ENCODE measurements at places on chromosomes 4 and X.

GRCh38 chrX:15207994-15208393, 61.9 kb downstream of the ASB9 start:
- no peak for DNase-seq

- no peak for DNase-seq
These were observed at the start of gene SLC26A1 for GRCh38 chr4:993111-994029. Gene SLC26A1 (minus strand): TSS chr4:993404. CDS start chr4:991703, 1,701 bp downstream.

GRCh38 chr4:123924536-123924935, 527.9 kb downstream of the SPRY1 start:
- DNase-seq, result no peak

- no peak for DNase-seq
These were observed 349.9 kb upstream of the KLF3 start for GRCh38 chr4:38313999-38314561.

- DNase-seq, result no peak
These were observed 39.3 kb upstream of the FHDC1 start for GRCh38 chr4:152896811-152897210.

DNA sequence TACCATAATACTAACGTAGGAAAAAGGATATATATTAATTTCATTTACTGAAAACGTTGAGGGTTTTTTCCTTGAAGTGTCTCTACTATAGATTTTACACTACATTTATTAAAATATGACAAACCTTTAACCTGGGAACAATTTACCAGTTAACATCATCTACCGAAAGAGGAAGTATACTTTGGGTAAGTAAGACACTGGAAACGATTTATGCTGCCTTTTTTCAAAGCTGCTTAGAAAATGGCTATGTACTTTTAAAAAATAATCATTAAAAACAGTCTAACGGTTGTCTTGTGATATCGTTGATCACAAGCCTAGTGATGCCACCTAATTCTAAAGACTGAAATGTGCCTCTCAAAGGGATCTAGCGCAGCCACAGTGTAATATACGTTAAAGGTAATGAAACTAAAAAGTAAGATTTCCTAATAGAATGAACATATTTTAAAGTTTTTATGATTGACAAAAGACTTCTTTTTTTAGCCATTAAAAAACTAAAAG, 50.4 kb downstream of the STX18 start:
- DNase-seq, result peak; percentile 13

GRCh38 chr4:29459926-29460325, 1260.2 kb upstream of the PCDH7 start:
- DNase-seq, result no peak

DNA sequence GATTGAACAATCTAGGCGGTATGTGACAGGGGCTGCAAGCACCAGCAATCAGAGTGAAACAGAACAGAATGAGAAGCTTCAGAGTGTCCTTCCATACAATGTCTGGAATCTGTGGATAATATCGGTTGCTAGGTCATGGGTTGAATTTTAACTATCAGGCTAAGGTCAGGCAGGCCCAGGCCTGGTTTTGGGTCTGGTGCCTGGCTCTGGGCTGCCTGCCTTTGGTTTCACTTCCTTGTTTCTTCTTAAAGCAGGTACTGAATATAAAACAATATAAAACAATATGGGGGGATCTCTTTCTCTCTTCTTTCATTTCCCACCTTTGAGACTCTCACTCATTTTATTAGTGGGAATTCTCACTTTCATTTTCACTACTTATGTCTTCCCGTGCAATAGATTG, 962.0 kb downstream of the CCSER1 start:
- DNase-seq, result no peak

DNA sequence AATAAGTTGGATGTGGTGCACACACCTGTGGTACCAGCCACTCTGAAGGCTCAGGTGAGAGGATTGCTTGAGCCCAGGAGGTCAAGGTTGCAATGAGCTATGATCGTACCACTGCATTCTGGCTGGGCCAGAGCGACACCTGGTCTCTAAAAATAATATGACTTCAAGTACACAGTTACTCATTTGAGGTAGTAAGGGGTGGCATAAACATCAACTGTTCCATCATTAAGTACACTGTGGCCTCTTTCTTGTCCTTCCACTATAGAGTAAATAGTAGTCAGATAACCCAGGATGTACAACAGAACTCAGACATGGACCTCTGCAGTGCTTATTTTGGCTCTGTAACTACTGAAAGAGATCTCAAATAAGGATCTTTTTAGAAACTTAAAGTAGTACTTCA, 10.6 kb downstream of the FAM9B start:
- DNase-seq, result no peak

DNA sequence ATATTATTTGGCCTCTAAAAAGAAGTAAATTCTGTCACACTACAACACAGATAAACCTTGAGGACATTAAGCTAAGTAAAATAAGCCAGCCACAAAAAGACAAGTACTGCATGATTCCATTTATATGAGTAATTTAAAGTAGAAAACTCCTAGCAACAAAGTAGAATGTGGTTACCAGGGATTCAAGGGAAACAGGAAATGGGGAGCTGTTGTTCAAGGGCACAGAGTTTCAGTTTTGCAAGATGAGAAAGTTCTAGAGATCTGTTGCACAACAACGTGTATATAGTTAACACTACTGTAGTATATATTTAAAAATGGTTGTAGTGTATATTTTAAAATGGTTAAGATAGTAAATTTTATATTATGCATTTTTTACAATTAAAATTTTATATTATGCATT, 25.4 kb downstream of the SEC31A start:
- peak; percentile 83 for DNase-seq

DNA sequence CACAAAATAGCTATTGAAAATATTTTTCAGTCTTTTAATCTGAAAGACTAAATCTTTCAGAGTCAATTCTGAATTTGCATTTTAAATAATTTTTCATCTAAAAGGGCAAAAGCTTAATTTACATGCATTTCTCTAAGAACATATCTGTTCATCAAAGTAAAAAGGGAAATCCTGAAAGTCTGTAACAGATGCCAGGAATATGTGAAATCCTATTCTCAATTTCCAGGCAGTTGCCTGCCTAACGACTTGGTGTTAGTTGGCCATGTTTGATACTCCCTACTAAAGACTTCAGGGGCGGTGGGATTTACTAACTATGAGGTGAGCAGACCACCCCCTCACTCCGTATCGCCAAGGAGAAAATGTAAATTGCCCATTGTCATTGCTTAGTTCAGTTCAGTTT, 136.8 kb downstream of the KIT start:
- no peak for DNase-seq

- DNase-seq, result no peak
These were observed 36.5 kb downstream of the DCHS2 start for GRCh38 chr4:154455111-154455510.

- no peak for DNase-seq
These were observed 59.4 kb upstream of the PLAC1 start for GRCh38 chrX:134717698-134718097.

- DNase-seq, result no peak
These were observed 40.5 kb downstream of the FABP2 start for GRCh38 chr4:119281393-119281792.

- peak; percentile 94 for DNase-seq
These were observed at the start of gene IDUA for GRCh38 chr4:986879-987623. Gene IDUA (plus strand): TSS chr4:987044. CDS start chr4:987085, 41 bp downstream.

Measured in suppressor macrophage (primary cell).